ENCODE measurements at places on chromosomes 2 and 18.

- peak; percentile 73 for DNase-seq
Measured at GRCh38 chr2:1653956-1654695, 90.2 kb downstream of the PXDN start.

GRCh38 chr2:239268549-239268948 lies 132.3 kb downstream of the HDAC4 start:
- no peak for DNase-seq

GRCh38 chr2:65031341-65032018 lies 24.7 kb upstream of the CEP68 start:
- DNase-seq = no peak

DNA sequence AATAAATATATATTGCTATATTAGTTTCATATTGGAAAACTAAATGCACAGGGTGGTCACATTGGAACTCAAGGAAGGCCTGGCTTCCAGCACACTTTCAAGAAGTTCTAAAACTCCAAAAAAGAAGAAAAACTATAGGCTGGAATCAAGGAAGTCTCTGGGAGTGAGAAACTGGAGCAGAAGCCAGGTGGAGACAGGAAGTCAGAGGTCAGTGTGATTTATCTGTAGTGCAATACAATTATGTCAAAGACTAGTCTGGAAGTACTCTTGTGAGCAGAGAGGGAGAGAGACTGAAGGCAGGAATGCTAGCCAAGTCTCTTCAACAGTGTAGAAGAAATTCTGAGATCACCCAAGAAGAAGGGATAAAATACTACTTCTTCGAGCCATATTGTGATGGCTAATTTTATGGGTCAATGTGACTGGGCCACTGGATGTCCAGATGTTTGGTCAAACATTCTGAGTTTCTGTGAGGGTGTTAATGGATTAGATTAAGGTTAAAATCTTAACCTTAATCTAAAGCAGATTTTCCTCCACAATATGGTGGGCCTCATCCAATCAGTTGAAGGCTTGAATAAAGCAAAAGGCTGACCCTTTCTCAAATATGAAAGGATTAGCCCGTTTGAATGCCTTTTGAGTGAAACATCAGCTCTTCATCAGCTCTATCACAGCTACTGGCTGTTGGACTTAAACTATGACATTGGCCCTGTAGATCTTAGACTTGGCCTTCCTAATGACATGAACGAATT lies 208.0 kb downstream of the TDRD15 start:
- no peak for DNase-seq

DNA sequence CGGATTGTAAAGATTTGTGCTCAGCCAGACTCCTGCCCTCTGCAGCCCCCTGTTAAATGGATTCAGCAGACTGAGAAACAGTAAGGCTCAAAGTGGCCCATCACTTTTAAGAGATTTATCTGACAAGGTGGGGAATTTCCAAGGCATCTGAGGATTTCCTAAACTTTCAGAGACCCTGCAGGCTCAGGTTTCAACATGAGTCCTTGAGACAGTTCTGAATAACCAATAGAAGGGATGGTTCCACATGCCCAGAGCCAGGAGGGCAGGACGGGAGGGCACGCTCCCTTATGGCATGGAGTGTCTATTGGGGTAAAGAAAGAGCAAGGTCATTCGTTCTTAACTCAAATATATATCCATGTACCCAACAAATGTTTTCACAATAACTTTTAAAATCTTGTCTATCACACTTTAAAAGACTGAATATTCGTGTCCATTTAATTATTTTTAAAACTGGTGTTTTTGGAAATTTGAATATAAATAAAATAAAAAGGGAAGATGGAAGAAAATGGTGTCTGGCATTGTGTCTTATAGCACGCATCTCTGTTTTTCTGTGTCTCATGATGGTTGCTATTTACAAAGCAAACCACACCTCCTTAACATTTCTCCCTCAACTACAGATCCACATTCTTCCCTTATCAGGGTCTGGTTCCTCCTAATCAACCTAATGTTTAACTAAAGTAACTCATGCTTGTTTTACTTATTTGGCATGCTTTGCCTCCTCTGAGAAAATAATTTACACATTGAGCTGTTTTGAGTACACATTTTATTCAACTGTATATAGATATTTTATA lies 56.0 kb upstream of the DSG1 start:
- no peak for DNase-seq

GRCh38 chr2:26764078-26764887 lies at the start of gene SLC35F6:
SLC35F6 (plus strand) TSS chr2:26764284; CDS start chr2:26764350, 66 bp downstream.
- peak; percentile 95 for DNase-seq

DNA sequence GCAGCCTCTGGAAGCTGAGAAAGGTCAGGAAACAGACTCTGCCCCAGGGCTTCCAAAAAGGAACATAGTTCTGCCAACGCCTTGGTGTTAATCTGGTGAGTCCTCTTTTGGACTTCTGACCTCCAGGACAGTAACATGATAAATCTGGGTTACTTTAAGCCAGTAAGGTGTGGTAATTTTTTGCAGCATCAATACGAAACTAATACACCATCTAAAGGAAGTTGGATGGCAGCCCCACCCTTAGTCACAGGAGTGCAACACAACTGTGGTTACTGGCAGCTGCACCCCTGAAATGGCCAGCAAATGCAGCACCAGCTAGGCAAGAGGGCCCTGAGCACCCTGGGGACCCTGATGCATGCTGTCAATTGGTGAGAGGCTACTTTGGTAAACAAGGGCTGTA lies 25.8 kb downstream of the CREG2 start:
- DNase-seq = no peak

DNA sequence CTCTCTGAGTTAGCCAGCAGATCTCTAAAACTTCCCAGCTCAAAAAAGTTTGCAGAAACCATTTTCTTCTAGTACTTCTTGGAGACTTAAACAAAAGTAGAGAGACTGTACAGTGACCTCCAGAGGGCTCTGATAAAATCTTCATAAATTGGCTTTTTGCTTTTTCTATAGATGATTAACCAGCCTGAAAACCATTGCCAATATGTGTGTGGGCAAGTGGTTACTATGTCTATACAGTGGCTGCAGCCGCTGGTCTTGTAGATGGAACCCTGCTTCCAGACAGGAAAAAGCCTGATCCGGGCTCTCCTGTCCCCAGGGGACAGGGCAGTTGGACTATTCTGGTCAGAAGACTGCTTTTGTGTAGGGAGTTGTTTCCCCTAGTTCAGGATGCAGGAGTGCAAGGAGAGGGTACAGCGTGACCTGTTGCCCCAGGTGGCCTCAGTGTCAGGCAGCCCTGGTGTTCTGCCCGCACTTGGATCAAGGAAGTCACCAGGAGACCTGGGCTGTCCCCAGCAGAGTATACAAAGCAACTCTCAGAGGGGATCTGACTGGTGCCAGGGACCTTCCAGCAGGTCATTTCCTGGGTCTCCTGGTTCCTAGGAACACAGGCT lies 7.3 kb upstream of the PTPRM start:
- no peak for DNase-seq

- no peak for DNase-seq
Measured at GRCh38 chr2:211822686-211823335, 715.8 kb downstream of the ERBB4 start.

GRCh38 chr2:74458938-74459363 lies 713 bp downstream of the WBP1 start:
- peak; percentile 46 for DNase-seq

DNA sequence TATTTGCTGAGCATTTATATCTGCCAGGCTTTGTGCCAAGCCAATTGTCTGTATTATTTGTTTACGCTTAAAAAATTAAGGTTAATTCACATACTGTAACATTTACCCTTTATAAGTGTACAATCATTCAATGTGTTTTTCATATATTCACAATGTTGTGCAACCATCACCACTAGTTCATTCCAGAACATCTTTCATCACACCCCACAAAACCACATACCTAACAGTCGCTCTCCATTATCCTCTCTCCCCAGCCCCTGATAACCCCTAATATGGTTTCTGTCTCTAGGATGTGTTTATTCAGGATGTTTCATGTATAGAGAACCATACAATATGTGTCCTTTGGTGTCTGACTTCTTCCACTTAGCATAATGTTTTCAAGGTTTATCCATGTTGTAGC lies 234.1 kb downstream of the INSIG2 start:
- no peak for DNase-seq

GRCh38 chr2:8732601-8733000 lies 50.7 kb downstream of the ID2 start:
- DNase-seq = no peak

DNA sequence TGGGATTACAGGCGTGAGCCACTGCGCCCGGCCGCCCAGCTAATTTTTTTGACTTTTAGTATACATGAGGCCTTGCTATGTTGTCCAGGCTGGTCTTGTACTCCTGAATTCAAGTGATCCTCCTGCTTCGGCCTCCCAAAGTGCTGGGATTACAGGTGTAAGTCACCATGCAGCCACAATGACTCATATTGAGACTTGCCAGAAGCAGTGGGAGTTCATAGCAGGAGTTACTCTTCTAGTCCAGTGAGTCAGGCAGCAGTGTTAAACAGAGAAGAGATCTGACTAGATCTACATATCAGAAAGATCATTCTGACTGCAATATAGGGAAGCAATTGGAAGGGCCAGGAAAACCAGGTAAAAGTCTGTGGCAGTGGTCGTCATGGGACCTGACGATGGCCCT lies 1.5 kb upstream of the FLACC1 start:
- peak; percentile 84 for DNase-seq

- peak; percentile 8 for DNase-seq
Measured at GRCh38 chr2:143345887-143346787, 216.9 kb downstream of the ARHGAP15 start.

DNA sequence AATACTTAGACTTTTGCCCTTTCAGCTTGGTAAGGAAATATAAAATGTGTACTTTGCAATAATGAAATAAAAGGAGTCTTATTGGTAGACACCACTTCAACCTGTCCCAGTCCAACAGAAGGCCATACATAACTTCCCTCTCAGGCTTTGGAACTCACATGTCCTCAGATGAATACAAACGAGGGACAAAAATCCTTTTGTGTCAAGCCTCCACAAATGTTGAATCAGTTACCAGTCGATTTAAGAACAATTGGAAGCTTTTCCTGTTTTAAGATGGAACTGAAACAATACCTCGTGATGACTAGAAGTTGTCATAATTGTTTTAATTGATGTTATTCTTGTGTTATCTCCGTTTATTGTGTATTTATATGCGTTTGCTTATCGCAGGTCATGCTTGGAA lies 385.1 kb upstream of the POU3F3 start:
- DNase-seq = no peak

DNA sequence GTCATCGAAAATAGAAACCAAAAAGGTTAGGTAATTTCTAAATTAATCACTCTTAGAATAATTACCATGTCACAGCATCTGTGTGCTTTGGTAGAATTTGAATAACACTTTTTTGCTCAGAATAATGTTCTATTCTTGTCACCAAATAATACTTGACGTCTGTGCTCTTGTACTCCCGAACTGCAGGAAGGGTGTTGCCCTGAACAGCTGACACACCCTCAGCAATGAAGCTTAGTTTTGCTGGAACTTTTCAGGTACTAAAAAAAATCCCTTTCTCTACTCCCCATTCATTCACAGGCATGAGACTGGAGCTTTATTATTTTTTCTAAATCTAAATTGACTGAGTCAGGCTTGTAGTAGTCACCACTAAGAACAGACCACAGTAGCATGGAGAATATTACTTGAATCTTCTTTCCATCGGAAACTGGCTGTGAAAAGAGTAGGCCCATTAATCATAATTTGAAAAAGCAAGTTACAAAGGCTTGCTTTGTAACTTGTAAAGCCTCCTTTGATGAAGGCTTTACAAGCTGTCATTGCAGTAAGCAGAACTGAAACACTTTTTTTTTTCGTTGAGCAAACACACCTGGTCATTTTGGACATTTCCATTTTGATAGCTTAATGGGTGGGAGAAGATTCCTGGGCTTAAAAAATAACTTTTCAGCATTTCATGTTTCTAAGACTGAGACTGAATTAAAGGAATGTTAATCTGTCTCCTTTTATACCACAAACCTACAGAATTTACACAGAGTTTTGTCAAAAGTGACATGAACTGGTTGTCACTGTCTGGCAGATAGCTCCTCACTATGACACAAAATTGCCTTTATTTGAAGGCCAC lies 70.3 kb upstream of the PELI1 start:
- no peak for DNase-seq
